ENCODE measurements at places on chromosomes 4 and X.

DNA sequence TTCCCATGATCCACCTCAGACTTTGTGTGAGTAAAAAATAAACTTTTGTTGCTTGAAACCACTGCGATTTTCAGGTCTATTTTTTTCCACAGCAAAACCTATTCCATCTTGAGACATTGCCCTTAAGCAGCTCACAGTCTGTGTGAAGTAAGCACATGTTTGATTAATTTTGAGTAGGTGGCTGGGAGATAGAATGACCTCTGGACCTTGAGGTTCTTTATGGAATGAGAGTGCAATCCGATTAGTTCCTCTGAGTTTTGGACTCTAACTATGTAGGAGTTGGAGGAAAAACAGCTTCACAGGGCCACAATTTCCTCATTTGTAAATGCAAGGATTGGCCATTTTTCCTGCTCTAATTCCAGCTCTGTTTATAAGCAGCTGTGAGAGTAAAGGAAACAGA, 234.1 kb upstream of the IGFBP7 start:
- DNase-seq = no peak

DNA sequence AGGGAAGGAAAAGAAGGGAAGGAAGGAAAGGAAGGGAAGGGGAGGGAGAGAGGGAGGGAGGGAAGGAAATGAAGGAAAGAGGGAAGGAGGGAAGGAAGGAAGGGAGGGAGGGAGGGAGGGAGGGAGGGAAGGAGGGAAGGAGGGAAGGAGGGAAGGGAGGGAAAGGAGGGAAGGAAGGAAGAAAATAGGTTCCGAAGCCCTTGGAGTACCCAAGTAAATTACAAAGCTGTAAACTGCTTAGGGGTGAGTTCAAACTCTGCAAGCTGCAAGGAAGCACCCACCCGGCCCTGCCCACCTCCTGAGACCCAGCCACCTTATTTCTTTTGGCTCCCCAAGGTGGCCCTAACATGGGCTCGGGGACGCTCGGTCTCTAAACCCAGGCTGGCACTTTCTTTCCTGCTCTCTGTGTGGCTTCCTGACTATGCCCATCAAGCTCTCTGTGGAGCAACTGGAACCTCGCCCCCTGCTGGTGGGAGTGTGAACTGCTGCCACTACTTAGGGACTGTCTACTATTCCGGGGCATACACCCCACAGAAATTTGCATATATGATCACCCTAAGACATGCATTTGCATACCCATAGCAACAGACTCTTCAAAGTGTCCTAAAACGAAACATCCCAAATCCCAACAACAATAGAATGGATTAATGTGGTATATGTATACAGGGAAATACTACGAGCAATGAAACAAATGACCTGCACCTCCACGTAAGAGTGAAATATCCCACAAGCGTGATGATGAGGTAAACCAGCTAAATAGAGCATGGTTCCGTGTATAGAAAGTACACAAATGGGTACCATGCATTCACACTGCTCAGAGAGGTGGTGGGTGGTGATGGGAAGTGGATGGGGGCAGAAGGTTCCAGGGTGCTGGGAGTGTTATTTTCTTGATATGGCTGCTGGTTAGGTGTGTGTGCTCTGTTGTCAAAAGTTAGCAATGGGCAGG, 151.7 kb upstream of the TBL1X start:
- no peak for DNase-seq

DNA sequence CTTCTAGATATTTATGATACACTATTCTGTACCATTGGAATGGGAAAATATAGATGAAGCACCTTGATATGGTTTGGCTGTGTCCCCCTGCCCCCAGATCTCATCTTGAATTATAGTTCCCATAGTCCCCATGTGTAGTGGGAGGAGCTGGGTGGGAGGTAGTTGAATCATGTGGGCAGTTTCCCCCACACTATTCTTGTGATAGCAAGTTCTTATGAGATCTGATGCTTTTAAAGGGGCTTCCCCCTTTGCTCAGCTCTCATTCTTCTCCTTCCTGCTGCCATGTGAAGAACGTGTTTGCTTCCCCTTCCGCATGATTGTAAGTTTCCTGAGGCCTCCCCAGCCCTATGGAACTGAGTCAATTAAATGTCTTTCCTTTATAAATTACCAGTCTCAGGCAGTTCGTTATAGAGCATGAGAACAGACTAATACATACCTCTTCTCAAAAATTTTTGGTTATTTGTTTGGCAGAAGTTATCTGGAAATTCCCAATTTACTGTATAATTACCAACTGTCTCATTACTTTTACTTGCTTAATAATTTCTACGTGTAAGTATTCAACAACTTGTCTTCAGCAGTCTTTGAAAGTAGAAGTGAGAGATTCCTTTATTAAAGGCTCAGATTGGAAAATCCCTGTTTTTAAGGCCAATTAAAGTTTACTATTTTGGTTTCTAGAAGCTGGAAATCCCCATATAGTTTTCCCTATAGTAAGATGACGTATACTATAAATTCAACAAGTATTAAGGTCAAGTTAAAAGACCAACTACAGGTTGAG, 152.7 kb downstream of the RNF150 start:
- no peak for DNase-seq

DNA sequence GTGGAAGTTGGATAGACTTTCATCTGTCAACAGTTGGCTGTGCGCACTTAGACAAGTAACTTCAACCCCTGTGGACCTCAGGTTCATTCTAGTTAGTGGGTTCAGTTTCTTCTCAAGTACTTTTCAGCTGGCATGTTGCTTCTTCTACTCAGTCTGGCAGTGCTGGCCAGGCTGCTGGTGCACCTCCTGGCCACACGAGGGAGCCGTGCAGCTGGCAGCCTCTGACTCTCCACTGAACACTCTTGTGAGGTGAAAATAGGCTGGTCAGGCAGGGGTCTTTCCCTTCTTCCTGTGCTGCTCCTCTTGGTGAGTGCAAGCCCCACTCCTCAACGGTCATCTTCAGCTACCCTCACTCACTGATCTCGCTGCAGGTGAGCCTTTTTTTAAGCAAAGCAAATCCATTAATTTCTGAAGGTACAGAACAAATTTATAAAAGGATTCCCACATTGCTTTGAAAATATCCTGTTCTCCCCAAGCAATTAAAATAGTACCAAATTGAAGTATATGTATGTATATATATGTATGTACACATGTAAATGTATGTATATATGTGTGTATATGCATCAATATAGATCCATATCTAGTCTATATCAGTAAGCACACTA, 30.6 kb downstream of the LONRF3 start:
- DNase-seq = peak; percentile 60

- DNase-seq = no peak
These were observed 43.0 kb downstream of the UGT2B28 start for GRCh38 chr4:69323284-69323683.
